NCI-H1048 (cell line): ENCODE measurements at places on chromosomes 1 and 21.

GRCh38 chr1:83692524-83693381, 306.2 kb downstream of the TTLL7 start:
- no peak for DNase-seq

GRCh38 chr1:111802110-111802509, 46.4 kb downstream of the DDX20 start:
- DNase-seq = no peak

- DNase-seq = no peak
These were observed 43.4 kb downstream of the GRIK3 start for GRCh38 chr1:36990928-36991327.

GRCh38 chr1:25566176-25566729, 22.8 kb downstream of the LDLRAP1 start:
- no peak for DNase-seq

DNA sequence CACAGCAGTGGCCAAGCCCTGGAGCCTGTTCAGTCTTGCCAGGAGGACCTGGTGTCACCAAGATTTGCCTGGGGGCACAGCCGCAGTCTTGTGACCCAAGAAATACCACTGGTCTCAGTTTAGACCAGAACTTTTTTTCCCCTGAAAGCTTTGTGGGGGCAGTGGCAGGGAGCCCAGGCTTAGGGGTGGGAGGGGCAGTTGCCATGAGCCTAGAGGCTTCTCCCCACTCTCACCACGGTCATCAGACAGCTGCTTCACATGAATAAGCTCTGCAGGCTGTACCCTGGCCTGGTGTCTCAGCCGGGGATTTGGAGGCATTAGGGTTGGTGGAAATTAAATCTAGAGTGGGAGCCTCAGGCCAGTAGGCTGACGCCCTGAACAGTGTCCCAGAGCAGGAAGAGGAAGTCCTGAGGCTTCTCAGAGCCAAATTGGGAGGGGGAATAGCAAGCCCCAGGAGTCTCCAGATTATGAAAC, 73.7 kb downstream of the SLC16A1 start:
- DNase-seq = no peak

GRCh38 chr1:155932081-155932480, 2.1 kb downstream of the KHDC4 start:
- no peak for DNase-seq

DNA sequence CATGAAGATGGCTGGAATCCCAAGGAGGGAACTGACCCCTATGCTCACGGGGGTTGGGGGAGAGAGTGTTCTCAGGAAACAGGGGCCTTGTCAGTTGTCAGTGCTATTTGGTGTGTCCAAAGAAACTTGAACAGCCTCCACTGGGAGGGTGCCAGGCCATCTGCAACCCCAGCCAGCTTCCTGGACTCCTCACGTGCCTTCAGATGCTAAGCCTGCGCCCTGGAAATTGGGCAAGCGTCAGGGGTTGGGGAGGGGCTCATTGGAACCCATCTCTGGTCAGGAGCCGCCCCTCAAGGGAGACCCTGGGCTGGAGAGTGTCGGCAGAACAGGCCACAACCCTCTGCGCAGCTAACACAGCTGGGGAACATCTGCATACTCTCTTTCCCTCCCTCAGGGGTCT, 13.1 kb upstream of the LHX4 start:
- no peak for DNase-seq

GRCh38 chr1:101995984-101996745, 561 bp downstream of the OLFM3 start:
- no peak for DNase-seq

DNA sequence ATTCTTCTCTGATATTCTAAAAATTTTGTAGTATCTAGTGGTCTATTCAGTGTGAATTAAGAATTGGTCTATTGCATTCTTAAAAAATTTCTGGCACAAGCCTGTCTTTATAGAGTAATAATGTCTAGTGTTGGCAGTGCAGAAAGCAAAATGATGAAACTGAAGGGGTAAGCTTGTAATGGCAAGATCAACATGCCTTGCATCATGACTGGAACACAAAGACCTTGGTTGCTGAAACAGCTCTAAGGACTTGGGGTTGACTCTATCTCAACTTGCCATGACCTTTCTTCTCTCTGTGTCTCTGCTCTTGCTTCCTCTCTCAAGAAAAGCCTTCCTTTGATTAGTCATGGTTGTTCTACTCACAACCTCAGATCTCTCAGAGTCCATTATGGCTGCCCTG, 46.8 kb upstream of the PROX1 start:
- DNase-seq = no peak

DNA sequence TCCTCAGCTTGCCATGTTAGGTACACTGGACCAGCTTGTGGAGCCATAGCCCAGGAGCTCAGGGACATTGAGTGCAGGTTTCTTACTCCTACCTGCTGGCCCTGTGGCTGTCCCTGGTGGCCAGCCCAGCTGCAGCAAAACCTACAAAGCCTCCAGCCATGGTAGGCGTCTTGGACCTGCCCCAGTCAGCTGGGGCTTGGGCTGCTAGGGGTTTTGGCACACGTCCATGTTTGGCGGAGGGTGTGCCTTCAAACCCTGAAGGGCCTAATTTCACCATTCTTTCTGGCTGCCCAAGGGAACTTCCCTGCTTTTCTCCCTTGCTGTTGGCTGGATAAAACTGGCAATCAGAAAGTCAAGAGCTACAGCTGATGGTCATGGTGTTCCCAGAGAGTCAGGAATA, 25.4 kb downstream of the HMGCS2 start:
- no peak for DNase-seq

DNA sequence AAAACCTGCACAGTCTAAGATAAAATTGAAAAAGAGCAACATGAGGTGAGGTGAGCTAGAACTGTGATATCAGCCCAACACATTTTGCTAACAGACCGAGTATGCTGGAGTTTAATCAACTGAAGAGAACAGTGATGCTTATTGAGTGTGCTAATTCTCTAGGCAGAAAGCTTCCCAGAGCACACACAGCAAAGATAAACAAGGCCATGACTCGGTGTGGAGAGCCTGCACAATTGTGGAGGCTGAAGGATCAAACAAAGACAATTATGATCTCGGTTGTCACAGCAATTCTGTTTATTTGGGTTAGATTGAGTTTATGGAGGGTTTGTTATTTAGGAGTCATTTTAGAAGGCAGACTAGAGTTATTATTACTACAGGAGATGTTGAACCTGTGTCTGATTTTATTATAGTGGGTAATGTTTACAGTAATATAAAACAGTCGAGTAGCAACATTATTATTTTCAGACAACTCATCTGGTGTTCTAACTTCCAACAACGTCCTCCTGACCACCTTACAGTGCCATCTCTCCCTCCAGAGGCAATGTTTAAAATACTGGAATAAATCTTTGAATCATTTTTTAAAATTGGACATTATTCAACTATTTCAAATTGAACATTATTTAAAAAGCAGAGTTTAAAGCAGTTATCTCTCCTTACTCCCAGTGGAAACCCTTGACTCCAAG, 40.2 kb downstream of the DPT start:
- no peak for DNase-seq
